AG04449 (cell line): ENCODE measurements at places on chromosomes 1 and 21.
A peak's percentile ranks its signal among the peaks of the same experiment; 100 is the strongest.

GRCh38 chr1:221723018-221723847 is 18.7 kb downstream of the DUSP10 start:
- DNase-seq, result no peak

GRCh38 chr1:162677607-162678371 is 45.5 kb downstream of the DDR2 start:
- no peak for DNase-seq

DNA sequence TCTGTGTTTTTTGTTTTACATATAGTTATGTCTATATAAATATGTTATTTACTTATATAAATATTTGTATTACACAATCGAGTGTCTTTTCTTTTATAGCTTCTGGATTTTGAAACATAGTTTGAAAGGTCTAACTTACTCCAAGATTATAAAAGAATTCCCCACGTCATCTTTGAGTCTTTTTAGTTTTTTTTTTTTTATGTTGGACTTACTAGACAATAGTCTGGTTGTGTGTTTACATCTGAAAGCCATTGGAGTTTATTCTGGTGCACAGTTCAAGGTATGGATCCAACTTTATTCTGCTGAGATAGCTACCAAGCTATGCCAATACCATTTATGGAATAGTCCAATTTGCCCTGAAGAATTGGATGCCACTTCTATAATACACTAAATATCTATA is 26.1 kb upstream of the RCAN3 start:
- DNase-seq, result no peak

DNA sequence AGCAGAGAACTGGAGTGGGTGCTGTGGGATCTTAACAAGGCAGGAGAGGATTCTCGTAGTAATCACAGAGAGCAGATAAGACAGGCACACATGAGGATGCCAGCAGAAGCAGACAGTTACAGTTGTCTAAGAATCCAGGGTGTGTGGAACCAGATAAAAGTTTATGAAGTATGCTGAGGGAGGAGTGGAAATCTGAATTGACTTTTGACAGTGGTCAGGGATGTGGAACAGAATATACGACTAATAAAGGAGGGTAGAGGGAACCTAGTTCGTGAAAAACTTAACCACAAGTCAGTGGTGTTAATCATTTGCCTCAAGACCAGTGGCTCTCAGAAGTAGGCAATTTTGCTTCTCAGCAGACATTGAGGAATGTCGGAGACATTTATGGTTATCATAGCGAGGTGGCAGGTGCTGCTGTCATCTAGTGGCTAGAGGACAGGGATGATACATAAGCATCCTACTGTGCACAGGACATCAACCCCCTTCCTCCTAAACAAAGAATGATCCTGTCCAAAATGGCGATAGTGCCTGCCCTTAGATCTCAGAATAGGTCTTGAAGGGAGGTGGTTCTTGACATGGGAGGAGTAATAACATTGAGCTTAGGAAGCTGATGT is 3.0 kb downstream of the LRRC8D start:
- DNase-seq, result no peak

GRCh38 chr1:185257950-185258208 is 59.2 kb downstream of the IVNS1ABP start:
- DNase-seq, result no peak

- DNase-seq, result no peak
Observed at GRCh38 chr21:37557261-37557950, 190.8 kb downstream of the DYRK1A start.

GRCh38 chr1:75952016-75952415 is 19.8 kb upstream of the ASB17 start:
- DNase-seq, result no peak

DNA sequence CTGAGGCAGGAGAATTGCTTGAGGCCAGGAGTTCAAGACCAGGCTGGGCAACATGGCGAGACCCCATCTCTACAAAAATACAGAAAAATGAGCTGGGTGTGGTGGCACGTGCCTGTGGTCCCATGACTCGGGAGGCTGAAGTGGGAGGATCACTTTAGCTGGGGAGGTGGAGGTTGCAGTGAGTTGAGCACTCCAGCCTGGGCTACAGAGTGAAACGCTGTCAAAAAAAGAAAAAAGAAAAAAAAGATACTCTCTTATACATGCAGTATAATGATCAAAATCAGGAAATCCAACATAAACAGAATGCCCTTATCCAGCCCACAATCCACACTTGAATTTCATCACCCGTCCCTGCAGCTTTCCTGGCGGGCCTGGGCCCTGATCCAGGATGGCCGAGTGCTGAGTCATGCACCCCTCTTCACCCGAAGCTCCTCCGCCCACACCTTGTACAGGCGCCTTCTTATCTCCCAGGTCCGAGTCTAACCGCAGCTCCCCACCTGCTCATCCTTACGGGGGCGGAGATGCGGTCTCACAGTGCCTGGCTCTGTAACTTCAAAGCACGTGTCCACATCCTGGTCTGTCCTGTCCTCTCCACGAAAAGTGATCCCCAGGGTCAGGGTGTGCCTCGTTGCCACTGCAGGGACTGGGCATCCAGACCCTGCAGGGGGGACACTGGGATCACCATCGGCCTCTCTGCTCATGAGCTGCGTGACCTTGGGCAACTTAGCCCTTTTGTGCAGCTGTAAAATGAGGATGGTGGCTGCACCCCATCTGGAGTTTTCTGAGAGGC is 120.2 kb upstream of the SLC45A1 start:
- DNase-seq, result peak; percentile 68

DNA sequence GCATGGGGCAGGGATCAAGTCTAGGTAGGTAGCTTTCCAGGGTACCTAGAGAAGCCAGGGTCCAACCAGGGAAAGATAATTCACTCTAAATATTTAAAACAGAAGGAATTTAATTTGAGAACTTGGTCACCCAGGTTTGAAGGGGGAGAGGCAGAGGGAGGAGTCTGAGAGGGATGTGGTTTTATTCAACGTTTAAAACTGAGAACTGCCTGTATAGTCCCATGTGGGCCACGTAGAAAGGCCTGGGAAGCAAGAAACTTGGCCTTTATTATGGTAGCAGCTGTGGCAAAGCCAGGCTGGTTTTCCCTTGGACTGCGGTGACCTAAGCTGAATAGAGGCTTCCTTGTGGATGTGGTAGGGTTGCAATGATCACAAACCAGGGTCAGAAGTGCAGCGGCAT is 42.0 kb upstream of the DUSP10 start:
- DNase-seq, result no peak

DNA sequence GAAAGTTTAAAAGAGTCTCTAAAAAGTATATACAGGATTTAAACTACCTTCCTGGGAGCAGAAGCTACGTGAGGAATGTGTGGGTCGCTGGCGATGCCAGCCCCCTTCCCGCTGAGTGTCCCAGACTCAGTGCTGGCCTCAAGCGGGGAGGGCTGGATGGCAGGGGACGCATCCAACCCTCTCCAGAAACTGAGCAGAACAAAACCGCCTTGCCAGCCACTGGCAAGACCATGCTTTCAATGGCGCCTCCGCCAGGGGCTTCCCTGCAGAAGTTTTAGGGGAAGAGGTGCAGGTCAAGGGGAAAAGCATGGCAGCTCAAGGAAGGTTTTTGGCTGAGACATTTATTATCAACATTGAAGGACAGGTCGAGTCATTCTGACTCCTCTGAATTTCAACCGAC is 26.1 kb downstream of the NADK start:
- DNase-seq, result no peak

- no peak for DNase-seq
Observed at GRCh38 chr1:48858200-48858920, 81.7 kb upstream of the BEND5 start.

- no peak for DNase-seq
Observed at GRCh38 chr1:179781962-179782361, 38.9 kb downstream of the FAM163A start.

GRCh38 chr1:243751506-243751905 is 98.5 kb downstream of the AKT3 start:
- no peak for DNase-seq

DNA sequence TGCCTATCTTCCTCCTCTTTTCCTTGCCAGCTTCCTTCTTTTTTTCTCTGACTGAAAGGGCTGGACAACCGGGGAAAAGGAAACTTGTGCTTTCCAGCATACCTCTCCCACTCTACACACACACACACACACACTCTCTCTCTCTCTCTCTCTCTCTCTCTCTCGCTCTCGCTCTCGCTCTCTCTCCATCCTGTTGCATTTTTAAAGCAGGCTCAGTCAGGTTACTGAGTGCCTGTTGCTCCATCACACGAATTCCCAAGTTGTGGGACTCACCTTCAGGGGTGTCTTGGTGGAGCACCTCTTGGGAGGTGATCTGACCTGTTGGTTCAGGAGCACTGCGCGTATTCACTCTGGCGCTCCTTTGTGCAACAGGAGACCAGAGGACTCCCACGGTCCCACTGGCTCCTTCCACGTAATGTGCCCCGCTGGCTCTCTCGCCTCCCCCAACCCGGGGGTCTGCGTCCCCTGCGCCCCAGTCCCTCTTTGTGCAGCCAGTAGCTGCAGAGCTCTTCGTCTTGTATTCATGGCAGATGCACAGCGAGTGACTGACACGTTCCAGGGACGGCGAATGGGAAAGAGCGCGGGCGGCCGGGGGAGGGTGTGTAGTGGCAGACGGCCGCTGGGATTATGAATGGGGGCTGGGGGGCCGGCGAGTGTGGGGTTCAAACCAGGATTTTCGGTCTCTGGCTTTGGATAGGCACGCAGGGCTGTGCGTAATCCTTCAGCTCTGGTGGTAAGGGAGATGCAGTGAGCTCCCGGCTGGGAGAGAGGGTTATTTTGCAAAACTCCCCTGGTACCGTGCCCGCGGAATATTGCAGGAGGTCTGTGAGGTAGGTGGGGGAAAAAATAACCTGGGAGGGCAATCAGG is 660 bp upstream of the PDE4B start:
- no peak for DNase-seq

GRCh38 chr1:230429067-230429735 is 3.1 kb upstream of the PGBD5 start:
- no peak for DNase-seq

GRCh38 chr1:5576011-5576672 is 416.1 kb downstream of the NPHP4 start:
- no peak for DNase-seq

DNA sequence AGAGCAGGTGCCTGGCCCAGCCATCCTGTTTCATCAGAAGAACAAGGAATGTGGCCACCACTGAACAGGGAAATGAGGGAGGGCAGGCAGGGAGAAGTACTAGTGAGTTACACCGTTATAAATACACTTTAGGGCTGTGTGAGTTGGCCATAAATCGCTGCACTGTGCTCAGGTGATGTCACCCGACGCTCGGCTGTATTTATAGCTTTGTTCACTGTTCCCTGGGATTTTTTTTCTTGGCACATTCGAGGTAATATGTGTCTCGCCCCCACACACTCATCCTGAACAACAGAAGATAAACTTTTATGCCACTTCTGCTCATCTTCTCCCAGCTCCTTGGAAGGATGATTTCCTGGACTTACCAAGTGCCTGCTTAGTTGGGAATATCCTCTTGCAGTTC is 9.0 kb upstream of the KIRREL1 start:
- DNase-seq, result no peak

DNA sequence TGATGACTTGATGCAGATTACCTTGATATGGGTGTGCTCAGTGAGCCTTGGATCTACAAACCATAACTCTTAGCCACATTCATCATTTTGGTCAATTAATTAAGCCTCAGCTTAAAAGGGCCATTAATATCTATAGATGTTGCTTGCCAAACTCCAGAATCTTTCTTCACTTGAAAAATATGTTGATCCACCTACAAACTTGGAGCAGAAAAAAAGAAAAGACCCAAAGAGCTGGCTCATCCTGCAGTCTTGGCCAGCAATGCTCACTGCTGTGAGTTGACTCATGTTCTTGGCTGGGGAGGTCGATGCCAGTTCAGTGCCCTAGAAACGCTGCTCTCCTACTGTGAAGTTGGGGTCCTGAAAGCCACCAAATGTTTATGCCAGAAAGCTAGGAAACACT is 75.4 kb downstream of the DPT start:
- DNase-seq, result no peak

GRCh38 chr1:236492378-236492777 is 31.4 kb upstream of the LGALS8 start:
- no peak for DNase-seq

DNA sequence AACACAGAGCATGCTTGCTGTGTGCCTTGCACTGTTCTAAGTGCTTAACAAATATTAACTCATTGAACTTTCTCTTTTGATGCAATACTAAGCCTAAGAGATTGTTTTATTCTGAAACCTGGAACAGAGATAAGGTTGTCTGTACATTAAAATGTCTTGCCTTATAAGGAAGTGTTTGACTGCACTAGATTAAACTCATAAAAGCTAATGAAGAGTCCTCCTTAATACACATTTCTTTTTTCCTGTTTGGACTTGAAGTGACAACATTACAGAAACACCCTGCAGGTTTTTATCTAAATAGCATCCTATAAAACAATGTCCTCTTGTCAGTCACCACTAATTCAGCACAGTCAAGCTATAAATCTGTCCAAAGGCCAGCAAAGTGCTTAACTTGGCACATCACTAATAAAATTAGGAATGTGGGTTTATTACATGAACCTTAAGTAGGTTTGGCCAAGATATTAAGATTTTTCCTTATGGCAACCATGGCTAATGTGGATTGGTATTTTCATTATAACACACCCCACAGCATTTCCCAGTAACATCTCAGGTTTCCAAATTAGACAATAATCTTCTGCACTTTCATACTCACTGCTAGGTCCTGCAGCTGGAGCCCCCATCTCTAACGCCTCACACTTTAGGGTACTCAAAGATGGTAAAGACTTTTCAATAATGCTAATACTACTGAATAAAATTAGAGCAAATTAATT is 389.7 kb downstream of the LMO4 start:
- DNase-seq, result no peak

- no peak for DNase-seq
Observed at GRCh38 chr21:45320261-45321025, 32.7 kb upstream of the POFUT2 start.
